KBM-7 (cell line): ENCODE measurements at places on chromosomes 3 and 15.

- no peak for DNase-seq
Measured at GRCh38 chr15:52351206-52351908, 55.8 kb upstream of the MYO5C start.

DNA sequence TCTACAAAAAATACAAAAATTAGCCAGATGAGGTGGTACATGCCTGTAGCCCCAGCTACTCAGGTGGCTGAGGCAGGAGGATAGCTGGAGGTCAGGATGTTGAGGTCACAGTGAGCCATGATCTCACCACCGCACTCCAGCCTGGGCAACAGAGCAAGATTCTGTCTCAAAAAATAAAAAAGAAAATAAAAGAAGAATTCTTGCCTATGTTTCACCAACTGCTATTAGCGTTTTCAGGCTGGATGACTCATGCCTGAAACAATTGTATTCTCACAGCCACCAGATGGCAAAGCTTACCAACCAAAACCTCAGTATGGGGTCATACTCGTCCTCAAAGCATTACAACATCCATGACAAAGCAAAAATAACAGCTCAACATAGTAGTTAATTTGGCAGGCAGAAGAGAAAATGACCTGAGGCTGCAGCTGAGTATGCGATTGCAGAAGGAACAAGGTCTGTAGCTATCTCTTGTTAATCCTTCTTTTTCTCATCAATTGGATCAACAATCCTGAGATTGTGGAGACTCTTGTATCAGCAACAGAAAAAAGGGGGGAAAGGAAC lies 52.2 kb downstream of the TP53BP1 start:
- DNase-seq, result peak; percentile 89

DNA sequence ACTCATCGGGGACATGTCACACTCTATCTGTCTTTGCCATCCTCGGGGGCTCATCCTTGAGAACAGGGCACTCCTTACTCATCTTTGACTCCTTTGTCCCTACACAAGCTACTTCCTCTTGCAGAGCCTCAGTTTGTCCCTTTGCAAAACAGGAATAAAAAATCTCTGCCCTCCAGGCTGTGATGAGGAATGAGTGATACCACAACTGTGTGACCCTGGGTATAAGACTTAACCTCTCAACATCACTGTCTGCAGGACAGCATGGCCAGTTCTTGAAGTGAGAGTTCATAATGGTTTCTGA lies 48.5 kb downstream of the IQSEC1 start:
- DNase-seq, result no peak

DNA sequence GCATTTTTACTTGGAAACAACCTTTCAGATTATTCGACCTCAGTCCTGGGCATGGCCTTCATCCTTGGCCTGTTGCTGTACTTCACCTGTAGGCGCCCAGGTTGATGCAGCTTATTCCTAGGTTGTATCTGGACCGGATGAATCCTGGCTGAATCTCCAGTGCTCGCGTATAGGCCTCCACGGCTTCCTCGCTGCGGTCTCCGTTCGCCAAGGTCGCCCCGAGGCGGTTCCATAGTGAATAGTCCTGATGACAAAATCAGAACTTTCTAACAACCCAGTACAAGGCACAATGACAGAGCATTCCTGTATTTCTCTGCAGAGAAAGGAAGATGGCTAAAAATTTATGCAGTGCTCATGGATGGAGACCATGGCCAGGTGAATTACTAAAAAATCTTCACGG lies 154.7 kb downstream of the USP13 start:
- no peak for DNase-seq
